ENCODE measurements at places on chromosomes 2 and 18.

GRCh38 chr2:235521844-235522243, 28.0 kb downstream of the AGAP1 start:
- peak; percentile 84 for DNase-seq

DNA sequence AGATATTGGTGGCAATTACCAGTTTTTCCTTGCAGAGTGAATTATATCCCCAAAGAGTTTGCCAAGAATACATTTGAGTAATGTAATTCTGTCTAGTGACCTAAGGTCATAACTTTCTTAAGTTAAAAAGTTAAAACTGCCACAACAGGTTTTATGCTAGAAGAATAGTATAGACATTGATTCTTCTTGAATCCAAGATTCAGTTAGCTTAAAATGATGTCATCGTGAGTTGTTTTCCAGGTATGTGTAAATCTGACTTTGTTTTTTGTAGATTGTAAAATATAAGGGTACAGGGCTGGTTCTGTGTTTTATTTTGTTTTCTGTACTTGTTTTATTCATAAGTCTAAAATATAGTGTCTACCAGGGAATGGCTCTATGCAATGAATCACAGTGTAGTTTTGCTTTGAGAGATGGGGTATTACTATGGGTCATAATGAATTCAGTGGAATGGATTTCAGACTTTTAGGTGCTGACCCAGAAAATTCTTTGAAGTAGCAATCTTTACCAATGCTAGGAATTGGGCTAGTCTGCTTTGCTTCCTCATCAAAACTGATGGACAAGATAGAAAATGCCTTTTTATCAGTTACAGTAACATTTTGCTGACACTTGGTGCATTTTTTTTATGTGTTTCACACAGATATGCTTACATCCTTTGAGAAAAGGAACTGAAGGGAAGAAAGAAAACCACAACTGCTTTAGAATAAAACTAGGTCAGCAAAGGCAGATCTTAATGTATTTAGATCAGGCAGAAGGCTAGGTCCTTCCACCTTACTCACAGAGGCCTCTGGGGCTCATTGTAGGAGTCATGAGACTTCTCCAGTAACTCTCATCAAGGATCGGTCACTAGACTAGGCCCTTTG, 20.8 kb upstream of the MGAT5 start:
- DNase-seq, result no peak

GRCh38 chr2:9212010-9212635, 5.5 kb downstream of the ASAP2 start:
- no peak for DNase-seq

GRCh38 chr2:27989149-27989548, 98.6 kb downstream of the BABAM2 start:
- no peak for DNase-seq

DNA sequence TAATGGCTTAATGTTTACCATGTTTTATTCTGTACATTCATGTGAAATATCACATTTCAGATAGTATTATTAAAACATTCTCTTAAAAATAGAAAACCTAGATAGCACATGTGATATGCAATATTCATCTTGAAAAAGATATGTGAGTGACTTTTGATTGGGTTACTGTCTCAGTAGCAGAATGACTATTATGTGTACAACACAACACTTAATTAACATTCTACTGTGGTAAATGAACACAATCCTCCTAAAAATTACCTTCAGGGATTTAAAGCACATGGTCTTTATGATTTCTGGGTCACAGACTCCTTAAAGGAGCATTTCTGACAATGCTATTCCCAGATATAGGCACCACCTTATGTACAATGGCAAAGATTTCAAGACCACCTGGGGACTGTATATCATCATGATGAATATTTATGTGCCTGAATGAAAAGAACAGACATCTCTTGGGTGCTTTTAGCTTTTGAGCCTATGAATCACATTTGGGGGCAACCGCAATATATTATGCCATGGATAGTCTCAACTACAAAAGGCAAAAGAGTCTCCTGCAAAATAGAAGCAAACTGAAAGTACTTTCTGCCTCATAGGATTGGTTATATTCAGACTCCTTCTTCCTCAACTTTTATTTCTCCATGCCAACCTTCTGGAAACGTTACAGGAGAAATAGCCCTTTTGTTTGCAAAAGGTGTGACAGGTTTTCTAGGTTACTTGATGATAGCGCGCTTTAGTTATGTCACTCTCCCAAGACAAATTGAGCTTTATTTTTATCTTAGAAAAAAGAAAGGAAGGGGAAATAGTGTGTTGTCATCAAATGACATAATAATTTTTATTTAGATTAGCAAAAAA, 259.0 kb downstream of the CALCRL start:
- DNase-seq, result no peak

DNA sequence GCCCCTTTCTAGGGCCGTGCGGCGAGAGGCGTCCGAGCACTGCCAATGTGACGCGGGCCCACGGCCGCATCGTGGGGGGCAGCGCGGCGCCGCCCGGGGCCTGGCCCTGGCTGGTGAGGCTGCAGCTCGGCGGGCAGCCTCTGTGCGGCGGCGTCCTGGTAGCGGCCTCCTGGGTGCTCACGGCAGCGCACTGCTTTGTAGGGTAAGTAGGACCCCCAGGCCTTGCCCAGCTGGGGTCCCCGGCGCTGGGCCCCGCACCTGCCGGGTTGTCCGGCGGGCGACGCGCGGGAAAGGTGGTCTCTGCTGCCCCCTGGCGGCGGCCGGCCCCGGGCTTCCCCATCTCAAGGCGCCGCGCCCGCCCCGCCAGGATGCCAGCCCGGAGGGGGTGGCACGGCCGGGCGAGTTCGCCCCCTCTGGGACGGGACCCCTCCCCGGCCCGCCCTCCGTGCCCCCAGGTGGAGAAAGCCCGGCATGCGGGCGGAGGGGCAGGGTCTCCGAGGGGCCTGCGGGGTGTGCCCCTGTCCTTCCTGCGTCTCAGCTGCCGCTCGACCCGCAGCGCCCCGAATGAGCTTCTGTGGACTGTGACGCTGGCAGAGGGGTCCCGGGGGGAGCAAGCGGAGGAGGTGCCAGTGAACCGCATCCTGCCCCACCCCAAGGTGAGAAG, 1.9 kb downstream of the PRSS56 start:
- DNase-seq, result peak; percentile 15

GRCh38 chr2:142868229-142868762, 9.2 kb upstream of the KYNU start:
- no peak for DNase-seq

DNA sequence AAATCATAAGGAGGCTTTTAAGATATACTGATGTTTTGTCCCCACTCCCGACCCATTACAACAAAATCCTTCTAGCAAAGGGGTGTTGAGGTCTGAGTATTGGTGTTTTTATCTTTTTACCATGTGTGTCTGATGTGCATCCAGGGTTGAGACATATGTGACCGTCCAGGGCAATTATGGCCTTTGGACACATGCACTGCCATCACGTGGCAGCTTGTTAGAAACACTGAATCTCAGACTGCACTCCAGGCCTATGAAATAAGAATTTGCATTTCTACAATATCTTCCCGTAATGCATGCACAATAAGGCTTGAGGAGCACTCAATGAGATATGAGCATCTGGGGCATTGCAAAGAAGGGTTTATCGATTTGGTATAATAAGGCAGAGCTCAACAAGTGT, 235.1 kb upstream of the ZNF804A start:
- no peak for DNase-seq

DNA sequence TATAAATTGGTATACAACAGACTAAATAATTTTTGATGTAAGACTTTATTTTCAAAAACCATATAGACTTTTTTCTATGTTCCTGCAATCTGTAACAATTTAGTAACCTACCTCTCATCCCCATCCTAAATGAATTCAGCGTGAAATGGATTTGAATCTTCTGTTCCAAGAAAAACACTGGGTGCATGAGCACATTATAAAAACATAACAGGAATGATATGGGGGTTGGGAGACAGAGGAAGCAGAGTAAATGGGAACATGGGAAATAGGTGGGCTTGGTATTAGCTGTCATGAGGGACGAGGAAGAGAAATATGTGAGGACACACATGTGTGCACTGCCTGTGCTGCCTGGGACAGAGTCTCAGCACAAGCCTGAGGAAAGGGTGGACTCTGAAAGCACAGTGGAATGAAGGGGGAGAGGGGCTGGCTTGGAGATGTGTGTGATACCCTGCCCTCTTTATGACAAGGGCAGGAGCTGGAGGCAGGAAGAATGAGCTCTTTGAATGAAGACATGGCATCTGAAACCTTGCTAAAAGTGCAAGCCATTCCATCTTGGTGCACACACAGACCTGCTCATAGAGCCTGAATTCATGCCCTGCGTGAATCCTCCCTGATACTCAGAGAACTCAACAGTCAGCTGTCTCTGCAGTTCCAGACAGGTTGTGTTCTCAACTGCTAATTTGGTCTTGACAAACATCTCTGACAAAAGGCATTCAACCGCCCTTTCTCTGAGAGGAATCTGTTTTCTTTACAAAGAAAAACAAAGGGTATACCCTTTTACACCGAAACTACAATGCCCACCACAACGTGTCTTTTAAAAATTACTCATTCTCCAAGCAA, 66.6 kb downstream of the EPB41L3 start:
- no peak for DNase-seq

DNA sequence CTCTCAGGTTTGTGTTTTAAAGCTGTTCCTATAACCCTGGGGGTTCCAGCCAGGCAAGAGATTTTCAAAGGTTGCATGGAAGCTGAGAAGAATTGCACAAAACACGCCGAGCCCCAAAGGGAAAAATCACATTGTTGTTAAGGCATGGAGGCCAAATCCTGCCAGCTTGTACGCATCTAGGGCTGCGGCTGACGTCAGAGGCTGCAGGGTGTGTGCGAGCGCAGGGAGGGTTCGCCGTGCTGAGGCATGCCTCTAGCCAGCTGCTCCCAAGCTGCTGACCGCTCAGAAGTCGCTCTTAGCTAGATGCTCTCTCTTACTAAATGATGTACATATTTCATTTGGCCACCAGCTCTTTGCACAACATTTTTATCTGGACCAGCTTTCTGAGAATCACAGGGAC, 191.8 kb downstream of the LPIN1 start:
- no peak for DNase-seq

DNA sequence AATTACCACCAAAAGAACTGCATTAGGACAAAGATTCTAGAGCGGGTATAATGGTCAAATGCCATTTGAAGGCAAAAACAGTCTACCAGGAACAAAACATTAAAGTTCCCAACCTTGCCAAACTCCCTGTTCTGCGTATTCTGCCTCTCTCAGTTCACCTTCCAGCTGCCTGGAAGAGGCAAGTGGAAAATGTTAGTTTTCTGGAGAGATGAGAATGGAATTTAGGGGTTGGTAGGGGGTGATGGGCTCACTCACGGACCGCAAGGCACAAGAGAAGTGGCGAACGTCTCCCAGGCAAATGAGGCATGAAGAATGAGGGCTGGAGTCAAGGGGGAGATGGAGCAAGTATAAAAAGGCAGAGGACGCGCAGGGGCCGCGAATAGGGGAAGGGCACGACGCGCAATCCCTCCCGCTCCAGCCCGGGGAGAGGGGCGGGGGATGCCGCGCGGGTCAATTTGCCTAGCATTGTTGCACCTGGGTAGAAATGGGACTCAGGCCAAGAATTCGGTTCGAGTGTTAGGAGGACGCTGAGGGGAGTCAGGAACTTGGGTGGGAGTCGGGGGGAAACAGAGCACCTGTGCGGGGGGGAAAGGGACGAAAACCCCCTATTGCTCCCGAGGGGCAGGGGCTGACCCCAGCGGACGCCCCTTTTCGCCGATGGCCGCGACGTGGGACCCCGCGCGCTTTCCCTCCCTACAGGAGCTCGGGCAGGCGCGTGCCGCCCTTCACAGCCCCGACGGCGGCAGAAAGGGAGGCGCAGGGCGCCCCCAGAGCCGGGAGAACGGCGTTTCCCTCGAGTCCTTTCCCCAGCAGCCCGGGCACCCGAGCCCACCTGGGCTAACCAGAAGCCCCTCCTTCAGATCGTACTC, 573 bp downstream of the PAIP2B start:
- peak; percentile 68 for DNase-seq

DNA sequence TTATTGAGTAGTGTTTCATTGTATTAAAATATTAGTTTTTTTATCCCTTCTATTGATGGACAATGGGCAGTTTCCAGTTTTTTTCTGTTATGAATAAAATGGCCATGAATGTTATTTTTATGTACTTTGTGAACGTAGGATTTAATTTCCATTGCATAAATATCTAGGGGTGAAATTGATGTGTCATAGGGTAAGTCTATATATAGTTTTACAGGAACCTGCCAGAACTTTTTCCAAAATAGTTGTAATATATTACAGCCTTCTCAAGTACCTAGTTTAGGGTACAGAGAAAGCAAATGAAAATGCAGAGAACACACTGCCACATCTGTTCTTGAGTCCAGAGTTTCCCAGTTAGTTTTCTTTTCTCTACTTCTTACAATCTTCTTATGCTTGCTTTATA, 378.6 kb downstream of the MEIS1 start:
- no peak for DNase-seq

- DNase-seq, result no peak
Observed at GRCh38 chr2:96866586-96866985, 3.3 kb downstream of the SEMA4C start.

DNA sequence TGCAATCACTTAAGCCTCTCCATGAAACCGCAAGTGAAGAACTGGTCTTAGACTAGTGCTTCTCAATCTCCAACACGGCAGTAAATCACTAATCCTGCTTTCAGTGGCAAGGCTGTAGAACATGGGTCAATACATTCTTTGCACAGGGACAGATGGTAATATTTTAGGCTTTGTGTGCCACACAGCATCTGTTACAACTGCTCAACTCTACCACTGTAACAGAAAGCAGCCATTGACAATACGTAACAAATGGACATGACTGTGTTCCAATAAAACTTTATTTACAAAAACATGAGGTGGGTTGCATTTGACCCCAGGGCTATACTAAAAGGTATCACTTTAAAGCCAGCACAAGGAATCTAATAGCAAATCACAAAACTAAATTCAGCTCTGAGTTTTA, 51.1 kb downstream of the RNF152 start:
- no peak for DNase-seq

- DNase-seq, result peak; percentile 65
Observed at GRCh38 chr2:7026742-7027141, 109.5 kb downstream of the RNF144A start.

GRCh38 chr2:155418753-155419152, 720.3 kb downstream of the KCNJ3 start:
- DNase-seq, result no peak

DNA sequence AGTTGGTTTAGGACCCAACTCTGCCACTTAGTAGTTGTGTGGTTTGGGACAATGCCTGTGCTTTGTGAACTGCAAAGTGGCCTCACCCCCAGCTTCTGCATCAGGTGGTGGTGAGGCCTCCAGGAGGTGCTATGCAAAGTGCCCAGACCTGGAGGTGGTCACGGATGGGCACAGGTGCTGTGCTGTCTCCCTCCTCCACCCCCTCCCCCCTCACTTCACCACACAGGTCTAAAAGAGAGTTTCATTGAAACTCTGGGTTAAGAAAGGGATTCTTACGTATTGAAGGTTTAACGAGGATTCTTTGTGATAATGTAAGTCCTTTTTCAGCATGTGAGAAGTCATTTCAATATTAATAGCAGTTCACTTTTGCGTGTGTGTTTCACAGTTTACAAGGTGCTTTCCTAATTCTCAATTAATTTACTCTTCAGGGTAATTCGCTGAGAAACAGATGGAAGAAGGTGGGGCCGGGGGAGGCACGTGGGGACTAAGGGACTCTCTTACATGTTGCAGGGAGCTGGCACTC, 369.9 kb downstream of the LPIN1 start:
- DNase-seq, result no peak

Data from NCI-H2081 (cell line).